A673 (cell line): ENCODE measurements at places on chromosomes 1 and 21. TPM values are rescaled to one million over a fixed set of nuclear protein-coding genes. Genes with fewer than 3 reads are reported as not detected.

- H3K4me1 ChIP-seq = peaks cover 22% of the 10 kb centered on the region
- H3K36me3 ChIP-seq = no peaks in the 10 kb centered on the region
- H3K27ac ChIP-seq = no peak overlapping the region
- H3K4me3 ChIP-seq = no peak overlapping the region
- DNase-seq = no peak
Observed at GRCh38 chr21:44018813-44019567, 6.9 kb downstream of the TRAPPC10 start.

The KIF17 gene
- 0.28 and 0.71 TPM in 2 replicates for total RNA-seq

The PCSK9 gene
- total RNA-seq = 38.9 and 41.9 TPM in 2 replicates

The SMCP gene
- not detected in 2 replicates for total RNA-seq

The HAO2 gene
- not detected in 2 replicates for total RNA-seq

- DNase-seq = no peak
- H3K27me3 ChIP-seq = peaks cover 15% of the 10 kb centered on the region
Observed at GRCh38 chr1:217062586-217062985, 339.4 kb upstream of the ESRRG start.

GRCh38 chr1:109020693-109021257, 21.1 kb downstream of the WDR47 start:
- H3K36me3 ChIP-seq = peaks cover 8% of the 10 kb centered on the region
- no peak for DNase-seq
